ENCODE measurements at places on chromosomes 11 and 22. TPM values are rescaled to one million over a fixed set of nuclear protein-coding genes. Genes with fewer than 3 reads are reported as not detected.
A peak's percentile ranks its signal among the peaks of the same experiment; 100 is the strongest.

DNA sequence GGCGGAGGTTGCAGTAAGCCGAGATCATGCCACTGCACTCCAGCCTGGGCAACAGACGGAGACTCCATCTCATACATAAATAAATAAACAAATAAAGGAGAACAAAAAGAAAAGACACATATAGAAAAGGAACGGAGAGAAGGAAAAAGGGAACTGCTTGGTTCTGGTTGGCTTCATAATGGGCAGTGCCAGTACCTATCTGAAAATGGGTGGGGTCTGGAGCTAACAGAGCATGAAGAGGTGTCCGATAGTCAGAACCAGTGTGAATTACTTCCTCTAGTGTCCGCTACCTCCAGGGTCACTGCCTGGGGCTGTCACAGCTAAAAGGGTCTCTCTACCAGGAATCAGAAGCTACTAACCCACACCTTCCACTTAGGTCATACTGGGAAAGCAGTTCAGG, 27.2 kb upstream of the TTC28 start:
- no peak for DNase-seq
- H3K27ac ChIP-seq, result no peak overlapping the region
- H3K4me1 ChIP-seq, result no peaks in the 10 kb centered on the region
- no peaks in the 10 kb centered on the region for H3K27me3 ChIP-seq
- no peaks in the 10 kb centered on the region for H3K36me3 ChIP-seq

- H3K36me3 ChIP-seq, result no peaks in the 10 kb centered on the region
- H3K4me3 ChIP-seq, result no peak overlapping the region
- H3K27me3 ChIP-seq, result no peaks in the 10 kb centered on the region
- no peak overlapping the region for H3K27ac ChIP-seq
These were observed 331.4 kb downstream of the LARGE1 start for GRCh38 chr22:33588860-33589259.

- no peak for DNase-seq
- H3K4me1 ChIP-seq, result peaks cover 25% of the 10 kb centered on the region
- H3K27me3 ChIP-seq, result no peaks in the 10 kb centered on the region
- peaks cover 29% of the 10 kb centered on the region for H3K36me3 ChIP-seq
These were observed 8.2 kb downstream of the DGCR8 start for GRCh38 chr22:20088263-20088648.

GRCh38 chr11:62614275-62614674, 1.2 kb downstream of the ROM1 start:
- H3K4me3 ChIP-seq, result no peak overlapping the region
- peak overlapping the region; percentile 27 for H3K27ac ChIP-seq
- H3K36me3 ChIP-seq, result no peaks in the 10 kb centered on the region
- DNase-seq, result no peak

SYT8 gene
- total RNA-seq, result 1.0 TPM

Measured in tibial nerve (tissue), 4 donors.